T-helper 2 cell treated with Interferon-gamma antibody and Interleukin-4, amounts not matched to agents 5 μg/mL and 100 μg/mL, for 36 hours (primary cell): ENCODE measurements at places on chromosomes 3 and 15.

GRCh38 chr15:65738649-65739048, 53.4 kb downstream of the DENND4A start:
- peaks cover 28% of the 10 kb centered on the region for H3K36me3 ChIP-seq
- no peaks in the 10 kb centered on the region for H3K27me3 ChIP-seq

- H3K36me3 ChIP-seq = no peaks in the 10 kb centered on the region
- no peak overlapping the region for H3K27ac ChIP-seq
- no peaks in the 10 kb centered on the region for H3K27me3 ChIP-seq
- H3K4me3 ChIP-seq = no peak overlapping the region
Observed at GRCh38 chr15:100159436-100159835, 182.3 kb downstream of the ADAMTS17 start.

- H3K4me3 ChIP-seq = no peak overlapping the region
- H3K4me1 ChIP-seq = peaks cover 3% of the 10 kb centered on the region
- no peak overlapping the region for H3K27ac ChIP-seq
Observed at GRCh38 chr3:125189378-125190165, 23.0 kb downstream of the SLC12A8 start.

DNA sequence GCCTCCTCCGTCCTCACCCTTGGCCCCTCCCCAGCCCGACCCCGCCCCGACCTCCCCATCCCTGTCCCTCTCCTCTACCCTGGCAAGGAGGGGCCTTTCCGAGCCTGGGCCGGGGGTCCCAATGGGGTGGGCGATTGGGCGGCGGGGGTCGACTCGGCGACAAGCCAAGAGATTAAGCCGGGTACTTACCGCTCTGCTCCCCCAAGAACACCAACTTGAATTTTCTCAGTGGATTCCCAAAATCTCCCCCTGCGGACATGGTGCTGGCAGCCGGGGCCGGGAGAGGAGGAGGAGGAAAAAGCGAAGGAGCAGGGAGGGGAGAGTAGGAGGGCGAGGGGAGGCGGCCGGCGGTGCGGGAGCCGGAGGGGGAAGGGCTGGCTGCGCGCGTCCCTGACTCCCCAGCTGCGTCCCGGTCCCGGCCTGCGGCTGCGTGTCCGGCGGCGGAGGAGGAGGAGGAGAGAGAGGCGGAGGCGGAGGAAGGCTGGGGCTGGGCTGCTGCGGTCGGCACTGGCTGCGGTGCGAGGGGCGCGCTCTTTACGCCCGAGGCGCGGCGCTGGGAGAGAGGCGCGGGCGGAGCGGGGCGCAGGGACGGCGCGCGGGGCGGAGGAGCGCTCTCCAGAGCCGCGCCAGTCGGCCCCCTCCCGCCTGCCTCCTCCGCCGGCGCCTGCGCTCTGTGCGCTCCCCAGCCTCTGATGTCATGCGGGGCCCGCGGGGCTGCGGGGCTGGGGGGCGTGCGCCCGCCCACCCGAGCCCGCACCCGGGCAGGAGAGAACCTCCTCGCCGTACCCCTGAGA, at the start of gene RAB6B:
RAB6B (minus strand) TSS at position 675 of the 794 bp plus-strand sequence; CDS start at position 259, 416 bp downstream.
- H3K36me3 ChIP-seq = no peaks in the 10 kb centered on the region
- peak; percentile 20 for DNase-seq
- no peaks in the 10 kb centered on the region for H3K4me1 ChIP-seq
- H3K4me3 ChIP-seq = peak within 1 kb of the TSS; percentile 78
- no peak within 1 kb of the TSS for H3K27ac ChIP-seq

GRCh38 chr3:130979117-130979516, 47.5 kb downstream of the ASTE1 start:
- H3K27ac ChIP-seq = no peak overlapping the region
- H3K36me3 ChIP-seq = peaks cover 18% of the 10 kb centered on the region
- H3K4me1 ChIP-seq = no peaks in the 10 kb centered on the region
- no peaks in the 10 kb centered on the region for H3K27me3 ChIP-seq
- no peak overlapping the region for H3K4me3 ChIP-seq

DNA sequence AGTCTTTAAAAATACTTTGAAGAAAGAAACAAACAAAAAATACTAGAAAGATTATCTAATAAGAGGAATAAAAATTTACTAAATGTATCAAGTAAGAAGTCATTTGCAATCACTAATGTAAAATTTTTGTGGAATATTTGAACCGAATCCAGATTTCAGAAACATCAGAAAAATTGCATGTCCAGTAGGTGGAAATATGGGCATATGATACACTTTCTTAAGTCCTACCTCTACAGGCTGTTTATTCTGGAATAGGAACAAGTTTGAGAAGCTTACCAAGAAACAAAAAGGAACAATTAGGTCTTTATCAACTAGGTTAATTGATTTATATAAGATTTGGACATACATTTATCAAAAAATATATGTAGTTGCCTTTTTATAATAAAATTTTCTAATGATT, 292.9 kb upstream of the ROBO1 start:
- no peak overlapping the region for H3K4me3 ChIP-seq
- H3K4me1 ChIP-seq = no peaks in the 10 kb centered on the region
- no peaks in the 10 kb centered on the region for H3K27me3 ChIP-seq
- no peak for DNase-seq

- no peak for DNase-seq
- H3K4me3 ChIP-seq = no peak overlapping the region
- no peaks in the 10 kb centered on the region for H3K36me3 ChIP-seq
- no peaks in the 10 kb centered on the region for H3K27me3 ChIP-seq
Observed at GRCh38 chr3:99565331-99565730, 73.1 kb upstream of the COL8A1 start.

DNA sequence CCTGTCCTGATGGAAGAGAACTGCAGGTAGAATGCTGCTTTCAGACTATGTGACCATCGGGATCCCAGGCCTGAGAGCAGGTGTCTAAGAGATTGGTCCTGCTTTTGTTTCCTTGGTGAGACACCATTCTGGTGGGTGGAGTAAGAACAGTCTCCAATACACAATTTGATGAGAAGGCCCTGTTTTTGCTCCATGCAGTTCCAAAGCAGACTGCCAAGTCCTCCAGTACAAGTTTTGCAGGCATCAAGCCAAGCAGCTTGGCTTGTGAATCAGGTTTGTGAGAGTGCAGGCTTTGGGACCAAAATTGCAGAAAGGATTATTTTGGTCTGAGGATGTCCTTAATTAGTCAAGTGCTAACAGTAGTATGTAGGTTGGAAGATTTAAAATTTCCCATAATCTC, 381.6 kb downstream of the FOXP1 start:
- DNase-seq = no peak
- no peak overlapping the region for H3K27ac ChIP-seq
- H3K4me3 ChIP-seq = no peak overlapping the region
- H3K27me3 ChIP-seq = no peaks in the 10 kb centered on the region
- peaks cover 13% of the 10 kb centered on the region for H3K4me1 ChIP-seq
- peaks cover 6% of the 10 kb centered on the region for H3K36me3 ChIP-seq

DNA sequence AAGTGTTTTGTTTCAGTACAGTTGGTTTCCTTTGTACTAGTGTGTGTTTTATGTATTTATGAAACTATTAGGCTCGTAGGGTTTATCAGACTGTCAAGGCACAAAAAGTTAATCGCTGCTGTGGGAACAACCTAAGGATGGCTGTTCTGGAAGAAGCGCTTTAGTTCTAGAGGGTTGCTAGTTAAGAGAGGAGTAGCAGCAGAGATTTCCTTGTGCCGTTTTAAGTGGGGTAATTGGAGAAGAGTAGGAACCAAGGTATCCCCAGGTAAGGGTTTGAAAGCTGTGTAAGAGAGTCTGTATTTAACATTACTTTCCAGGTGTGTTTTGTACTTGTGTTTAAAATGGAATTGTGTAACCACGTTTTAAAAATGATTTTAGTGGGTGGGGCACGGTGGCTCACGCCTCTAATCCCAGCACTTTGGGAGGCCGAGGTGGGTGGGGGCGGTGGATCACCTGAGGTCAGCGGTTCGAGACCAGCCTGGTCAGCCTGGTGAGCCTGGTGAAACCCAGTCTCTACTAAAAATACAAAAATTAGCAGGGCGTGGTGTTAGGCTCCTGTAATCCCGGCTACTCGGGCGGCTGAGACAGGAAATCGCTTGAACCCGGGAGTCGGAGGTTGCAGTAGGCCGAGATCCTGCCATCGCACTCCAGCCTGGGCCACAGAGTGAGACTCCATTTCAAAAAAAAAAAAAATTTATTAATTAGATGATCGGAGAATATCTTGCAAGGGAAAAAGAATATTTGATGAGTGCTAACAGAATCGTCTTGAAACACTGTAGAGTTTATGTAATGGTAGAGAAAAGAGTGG, 2.6 kb downstream of the MORF4L1 start:
- peaks cover 24% of the 10 kb centered on the region for H3K36me3 ChIP-seq
- DNase-seq = no peak
- H3K27ac ChIP-seq = peak overlapping the region; percentile 100
- H3K4me3 ChIP-seq = peak overlapping the region; percentile 100
- H3K4me1 ChIP-seq = peaks cover 44% of the 10 kb centered on the region

GRCh38 chr3:116065501-116065900, 379.8 kb downstream of the LSAMP start:
- H3K4me3 ChIP-seq = no peak overlapping the region
- no peak overlapping the region for H3K27ac ChIP-seq
- DNase-seq = no peak
